ENCODE measurements at places on chromosomes 4 and X.

DNA sequence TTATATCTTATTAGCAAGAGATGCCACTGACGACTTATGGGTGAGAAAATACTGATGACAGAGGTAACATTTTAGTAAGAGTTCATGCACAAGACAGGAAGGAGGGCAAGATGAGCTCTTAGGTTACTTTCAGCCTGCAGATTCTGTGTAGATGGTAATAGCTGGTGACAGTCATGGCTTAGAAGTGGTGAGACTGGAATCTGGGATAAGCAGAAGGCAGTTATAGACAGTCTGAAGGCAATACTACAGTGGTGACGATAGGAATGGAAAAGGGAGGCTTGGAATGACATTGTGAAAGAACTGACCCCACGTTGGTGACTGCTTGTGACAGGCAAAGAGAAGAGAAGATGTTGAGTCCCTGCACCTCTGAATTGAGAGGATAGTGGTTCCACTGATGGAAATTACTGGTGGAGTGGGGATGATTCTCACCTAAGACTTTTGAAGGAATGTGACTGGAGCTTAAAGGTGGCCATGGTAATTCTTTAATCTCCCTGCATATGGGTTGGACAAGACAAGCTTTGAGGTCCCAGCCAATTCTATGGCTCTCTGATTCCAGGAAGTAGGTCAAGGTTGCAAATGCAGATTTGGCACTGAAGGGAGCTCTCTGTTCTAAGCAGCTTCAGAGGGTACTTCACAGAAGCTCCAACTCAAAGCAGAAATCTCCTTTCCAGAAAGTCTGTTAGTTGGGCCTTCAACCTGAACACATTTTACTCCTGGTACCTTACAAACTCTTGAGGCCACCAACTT lies 99.7 kb downstream of the RASL11B start:
- no peak for DNase-seq

DNA sequence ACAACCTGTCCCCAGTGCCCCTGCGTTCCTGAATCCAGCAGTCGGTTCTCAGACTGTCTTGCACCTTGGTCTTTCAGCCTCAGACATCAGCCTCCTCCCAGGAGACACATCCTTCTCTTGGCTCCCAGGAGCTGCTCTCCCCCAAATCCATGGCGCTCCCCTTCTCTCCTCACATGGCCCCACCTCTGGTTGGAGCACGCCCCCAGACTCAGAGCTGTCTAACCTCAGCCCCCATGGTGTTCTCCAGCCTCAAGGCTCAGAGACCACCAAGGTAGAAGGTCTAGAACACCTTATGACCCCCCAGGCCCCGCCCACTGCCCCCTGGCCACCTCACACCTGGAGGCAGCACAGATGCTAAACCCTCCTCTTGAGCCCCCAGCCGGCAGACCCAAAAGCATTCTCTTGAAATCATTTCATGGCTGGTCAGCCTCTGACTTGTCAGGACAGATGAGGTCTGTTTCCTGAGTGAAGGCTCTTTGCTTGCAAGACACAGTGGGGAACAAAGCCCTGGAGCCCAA lies 47.9 kb downstream of the ADRA2C start:
- DNase-seq, result no peak

DNA sequence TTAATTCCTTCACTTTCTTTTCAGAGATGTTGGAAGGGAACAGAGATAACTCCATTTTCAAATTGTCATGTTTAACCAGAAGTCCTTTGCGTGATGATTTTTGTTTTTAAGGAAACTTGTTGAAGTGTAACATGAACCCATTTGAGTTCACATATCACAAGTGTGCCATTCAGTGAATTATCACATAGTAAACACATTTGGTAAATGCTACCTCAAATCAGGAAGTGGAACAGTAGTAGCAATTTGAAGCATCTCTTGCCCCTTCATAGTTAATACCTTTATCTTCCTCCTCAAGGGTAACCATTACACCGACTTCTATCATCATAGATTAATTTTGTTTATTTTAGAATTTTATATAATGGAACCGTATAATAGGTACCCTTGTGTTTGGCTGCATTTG lies 35.8 kb downstream of the KDM6A start:
- no peak for DNase-seq

- DNase-seq, result peak; percentile 66
Observed at GRCh38 chrX:24647257-24648058, at the start of gene PCYT1B. Gene PCYT1B (minus strand): TSS chrX:24647347. CDS start chrX:24647105, 242 bp downstream.

DNA sequence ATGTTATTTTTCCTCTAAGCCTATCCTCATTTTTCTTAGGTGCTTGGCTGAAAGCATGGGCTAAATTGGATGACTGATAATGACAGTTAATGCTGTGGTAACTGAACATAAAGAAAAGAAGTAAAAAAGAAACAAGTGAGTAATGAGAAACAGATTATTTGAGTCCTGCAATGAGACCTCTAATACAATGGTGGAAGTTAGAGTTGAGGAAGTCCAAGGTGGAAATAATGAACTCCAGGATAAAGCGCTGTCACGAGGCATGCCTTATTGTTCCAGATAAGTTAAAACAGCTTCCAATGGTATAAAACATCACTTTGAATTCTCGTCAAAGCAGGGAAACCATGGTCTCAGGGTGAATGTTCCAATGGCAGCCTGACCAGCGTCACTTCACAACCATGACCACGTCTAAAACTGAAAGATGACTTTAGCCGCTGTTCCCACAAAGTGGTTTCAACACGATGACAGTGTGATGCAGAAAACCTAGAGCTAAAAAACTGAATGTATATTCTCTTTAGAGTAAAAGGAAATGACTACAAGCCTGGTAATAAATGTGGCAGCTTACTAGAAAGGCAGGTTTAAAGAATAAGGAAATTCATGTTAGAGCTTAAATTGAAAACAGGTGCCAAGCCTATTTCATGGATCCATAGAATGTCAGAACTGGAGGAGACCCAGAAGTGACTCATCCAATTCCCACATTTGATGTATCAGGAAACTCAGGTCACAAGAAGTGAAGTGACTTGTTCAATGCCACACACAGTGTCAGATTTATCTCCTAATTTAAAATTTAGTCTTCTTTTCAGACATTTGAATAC lies 202.6 kb upstream of the GYPA start:
- DNase-seq, result peak; percentile 92

DNA sequence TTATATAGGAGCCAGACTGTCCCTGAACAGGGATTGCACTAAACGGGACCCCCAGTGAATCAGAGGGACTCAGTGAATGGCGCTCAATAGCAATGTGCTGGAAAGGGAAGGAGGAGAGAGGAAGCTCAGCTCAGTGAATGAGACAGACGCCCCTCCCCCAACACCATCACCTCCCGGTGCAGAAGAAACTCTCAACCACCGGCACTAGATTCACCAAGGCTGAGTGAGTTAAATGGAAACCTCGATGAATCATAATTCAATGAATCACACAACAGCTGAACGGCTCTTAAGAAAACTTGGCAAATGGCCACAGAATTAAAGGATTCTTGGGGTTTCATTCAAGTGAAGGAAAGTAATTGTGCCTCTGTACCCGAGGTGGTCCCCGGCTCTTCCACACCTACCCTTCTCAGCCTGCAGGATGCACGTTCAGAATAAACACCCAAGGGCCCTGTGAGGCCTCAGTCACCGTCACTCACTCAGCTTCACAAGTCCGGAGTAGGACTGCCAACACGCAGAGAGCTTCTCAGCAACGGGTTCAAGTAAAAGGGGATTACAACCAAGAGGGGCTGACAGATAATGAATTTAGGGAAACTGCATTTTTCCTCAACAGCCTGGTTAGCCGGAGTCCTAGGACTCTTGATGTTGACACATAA lies 29.3 kb downstream of the CRMP1 start:
- DNase-seq, result peak; percentile 96

DNA sequence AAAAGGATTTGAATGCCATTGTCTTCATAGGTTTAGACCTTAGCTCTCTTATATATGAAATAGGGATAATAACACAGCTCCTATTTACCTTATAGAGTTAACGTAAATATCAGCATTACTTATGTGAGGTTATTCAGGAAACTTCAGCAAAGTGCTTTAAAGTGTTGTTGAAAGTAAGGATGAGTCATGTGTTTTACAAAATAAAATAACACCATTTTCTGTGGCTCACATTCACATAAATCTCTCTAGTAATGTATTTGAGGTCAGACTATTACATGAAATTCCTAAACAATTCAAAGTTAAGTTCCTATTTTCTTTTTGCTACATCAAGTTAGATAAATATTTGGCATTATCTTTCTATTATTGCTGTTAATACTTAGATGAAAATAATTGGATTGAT lies 2.9 kb downstream of the GNRHR start:
- no peak for DNase-seq

DNA sequence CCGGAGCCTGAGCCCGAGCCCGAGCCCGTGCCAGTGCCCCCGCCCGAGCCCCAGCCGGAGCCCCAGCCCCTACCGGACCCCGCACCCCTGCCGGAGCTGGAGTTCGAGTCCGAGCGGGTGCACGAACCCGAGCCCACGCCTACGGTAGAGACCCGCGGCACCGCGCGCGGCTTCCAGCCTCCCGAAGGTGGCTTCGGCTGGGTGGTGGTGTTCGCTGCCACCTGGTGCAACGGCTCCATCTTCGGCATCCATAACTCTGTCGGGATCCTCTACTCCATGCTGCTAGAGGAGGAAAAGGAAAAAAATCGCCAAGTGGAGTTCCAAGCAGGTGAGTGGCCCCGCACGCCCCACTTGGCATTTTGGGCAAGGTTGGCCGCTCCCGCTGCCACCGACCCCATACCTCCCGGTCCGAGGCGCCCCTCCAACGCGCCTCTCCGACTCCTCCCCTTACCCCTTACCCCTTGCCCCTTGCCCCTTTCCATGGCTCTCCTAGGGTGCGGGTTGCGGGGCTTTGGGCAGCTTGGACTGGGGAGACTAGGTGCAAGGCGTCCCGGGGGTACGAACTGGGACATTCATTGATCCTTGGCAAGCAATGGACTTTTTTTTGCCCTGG lies 553 bp downstream of the SLC16A2 start:
- no peak for DNase-seq

DNA sequence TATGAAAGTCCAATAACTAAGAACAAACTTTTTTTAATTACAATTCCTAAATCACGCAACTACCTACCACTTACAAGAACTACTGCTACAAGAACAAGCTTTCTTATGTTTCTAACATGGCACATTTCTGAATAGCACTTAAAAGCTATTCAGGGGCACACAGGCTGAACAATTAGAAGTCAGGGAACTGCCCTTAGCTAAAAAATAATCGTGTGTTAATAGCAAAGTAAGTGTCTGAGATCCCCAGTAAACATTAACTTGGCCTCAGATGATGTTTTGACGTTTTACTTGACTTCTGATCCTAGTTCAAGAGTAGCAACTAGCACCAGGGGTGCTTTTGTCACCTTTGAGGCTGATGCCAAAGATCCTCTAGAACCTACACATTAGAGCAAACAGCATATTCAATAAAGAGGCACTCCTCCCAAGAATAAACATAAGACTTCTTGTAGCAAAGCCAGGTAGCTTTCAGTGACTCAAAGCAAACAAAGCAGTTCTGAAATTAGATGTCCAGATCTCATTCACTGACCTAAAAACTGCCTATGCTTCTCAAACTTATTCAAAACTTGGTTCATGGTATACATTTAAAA lies 16.2 kb downstream of the SPOCK3 start:
- DNase-seq, result no peak

DNA sequence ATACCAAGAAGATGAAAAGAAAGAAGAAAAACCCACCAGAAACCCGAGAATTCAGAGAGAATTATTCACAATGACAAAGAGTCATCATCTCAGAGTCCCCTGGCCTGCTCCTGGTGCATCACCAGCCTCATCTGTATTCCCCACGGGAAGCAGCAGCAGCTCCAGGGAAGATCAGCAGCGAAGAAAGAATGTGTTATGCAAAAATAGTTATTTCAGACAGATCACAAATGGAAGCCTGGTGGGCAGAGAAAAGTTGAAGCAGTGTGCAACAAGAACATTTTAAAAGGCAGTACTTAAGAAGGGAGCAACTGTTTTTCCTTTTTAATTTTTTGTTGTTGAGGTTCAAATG lies 189.2 kb downstream of the PPP3CA start:
- peak; percentile 41 for DNase-seq

DNA sequence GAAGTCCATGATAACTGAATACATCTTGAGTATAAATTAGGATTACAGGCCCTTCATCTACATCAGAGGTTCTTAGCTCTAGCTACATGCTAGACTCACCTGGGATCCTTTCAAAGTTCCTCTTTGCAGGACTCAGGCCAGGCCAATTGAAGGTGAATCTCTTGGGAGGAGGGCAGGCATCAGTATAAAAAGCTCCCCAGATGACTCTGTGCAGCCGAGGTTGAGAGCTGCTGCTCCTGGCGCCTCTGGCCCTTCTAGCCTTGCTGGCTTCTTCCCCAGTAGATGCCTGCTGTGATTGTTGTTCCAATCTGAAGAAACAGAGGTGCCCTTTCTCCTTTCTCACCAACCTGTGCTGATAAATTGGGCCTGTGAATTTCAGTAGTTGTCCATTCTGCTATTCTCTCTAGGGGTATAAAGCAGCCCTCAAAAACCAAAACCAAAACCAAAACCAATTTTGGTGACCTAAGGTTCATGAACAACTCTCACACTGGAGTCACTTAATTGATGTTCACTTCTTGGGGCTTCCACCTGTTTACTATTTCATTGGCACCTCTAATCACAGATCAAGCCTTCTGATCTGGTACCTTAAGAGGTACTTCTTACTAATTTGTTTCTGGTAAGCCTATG lies 78.7 kb downstream of the SUPT20HL2 start:
- no peak for DNase-seq

GRCh38 chrX:111338095-111338698 lies 67.9 kb upstream of the CAPN6 start:
- no peak for DNase-seq

- no peak for DNase-seq
Observed at GRCh38 chrX:57905141-57905540, 5.1 kb downstream of the ZXDA start.

GRCh38 chr4:47538111-47538824 lies 53.2 kb downstream of the ATP10D start:
- DNase-seq, result peak; percentile 40

DNA sequence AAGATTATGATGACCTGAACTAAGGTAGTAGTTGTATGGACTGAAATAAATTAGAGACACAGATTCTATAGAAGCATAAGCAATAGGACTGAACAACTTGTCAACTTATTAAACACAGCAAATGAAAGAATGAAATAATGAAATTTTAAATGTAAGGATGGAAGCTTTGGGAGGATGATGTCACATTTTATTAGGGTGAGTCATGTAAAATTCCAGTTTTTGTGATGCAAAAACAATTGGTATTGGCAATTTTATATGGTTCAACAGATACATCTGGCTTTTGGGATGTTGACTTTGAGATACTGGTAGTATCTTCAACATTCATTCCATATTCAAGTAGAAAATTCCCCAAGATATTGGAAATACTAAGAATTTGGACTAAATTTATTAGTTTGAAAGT lies 72.7 kb upstream of the IL15 start:
- DNase-seq, result no peak

GRCh38 chr4:124694306-124694705 lies 18.2 kb downstream of the ANKRD50 start:
- DNase-seq, result no peak

All from fibroblast of skin of abdomen (primary cell).